ENCODE measurements at places on chromosomes 16 and 17.

DNA sequence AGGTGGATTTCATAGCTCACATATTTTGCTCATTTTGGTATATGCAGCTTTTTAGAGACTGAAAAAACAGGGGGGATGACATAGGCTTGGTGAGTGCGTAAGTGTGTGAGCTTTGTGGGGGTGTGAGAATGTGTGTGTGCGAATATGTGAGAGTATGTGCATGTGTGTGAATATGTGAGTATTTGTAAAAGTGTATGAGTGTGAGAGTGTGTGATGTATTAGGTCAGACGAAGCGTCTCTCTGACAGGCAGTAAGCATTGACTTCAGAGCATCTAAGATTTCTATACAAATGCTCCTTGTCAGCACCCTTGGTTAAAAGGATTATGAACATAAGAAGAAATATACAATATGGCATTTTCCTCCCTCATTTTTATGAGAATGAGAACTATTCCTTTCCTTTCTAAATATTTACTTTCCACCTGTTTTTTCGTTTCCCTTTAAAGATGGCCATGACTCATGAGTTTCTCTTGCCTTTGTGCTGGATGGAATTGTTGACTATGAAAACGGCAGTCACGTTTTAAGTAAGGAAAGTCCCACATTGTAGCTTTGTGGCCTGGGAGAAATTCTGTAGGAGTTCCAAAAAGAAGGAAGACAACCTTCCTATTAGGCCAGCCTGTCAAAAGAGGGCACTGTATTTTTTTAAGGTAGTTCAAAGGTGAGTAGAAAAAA lies 276.4 kb downstream of the FOXL1 start:
- DNase-seq = no peak

DNA sequence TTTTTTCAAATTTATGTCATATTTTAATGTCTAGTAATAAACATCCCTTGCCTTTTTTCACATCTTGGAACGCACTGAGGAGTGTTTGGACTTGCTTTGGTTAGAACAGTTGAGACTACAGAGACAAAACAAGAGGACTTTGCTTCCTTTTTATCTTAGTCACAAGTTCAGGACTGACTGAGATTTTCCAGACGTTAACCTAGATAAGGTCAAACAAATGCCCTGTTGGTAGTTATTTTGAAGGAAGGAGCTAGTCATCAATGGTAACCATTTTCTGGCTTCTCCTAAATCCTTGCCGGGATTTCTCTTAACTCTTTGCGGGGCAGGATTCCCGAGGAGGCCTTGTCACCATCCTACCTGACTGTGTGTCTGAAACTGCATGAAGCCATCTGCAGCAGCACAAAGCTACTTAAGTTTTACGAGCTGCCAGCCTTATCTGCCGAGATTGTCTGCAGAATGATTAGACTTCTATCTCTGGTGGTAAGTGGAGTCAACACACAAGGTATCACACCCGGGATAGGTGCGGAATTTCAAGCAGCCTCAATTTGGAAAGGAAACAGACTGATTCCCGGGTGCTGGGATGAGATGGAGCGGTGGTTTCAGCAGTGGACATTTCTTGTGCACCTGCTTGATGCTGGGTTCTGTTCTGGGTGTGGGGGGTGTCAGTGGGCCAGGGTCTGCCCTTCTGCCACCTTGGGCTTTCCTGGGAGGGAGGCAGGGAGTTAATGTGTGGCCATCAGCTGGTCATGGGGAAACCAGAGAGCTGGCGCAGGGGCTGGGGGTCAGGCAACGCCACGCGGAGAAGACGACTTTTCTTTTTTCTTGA lies 48.3 kb downstream of the RNF213 start:
- no peak for DNase-seq

DNA sequence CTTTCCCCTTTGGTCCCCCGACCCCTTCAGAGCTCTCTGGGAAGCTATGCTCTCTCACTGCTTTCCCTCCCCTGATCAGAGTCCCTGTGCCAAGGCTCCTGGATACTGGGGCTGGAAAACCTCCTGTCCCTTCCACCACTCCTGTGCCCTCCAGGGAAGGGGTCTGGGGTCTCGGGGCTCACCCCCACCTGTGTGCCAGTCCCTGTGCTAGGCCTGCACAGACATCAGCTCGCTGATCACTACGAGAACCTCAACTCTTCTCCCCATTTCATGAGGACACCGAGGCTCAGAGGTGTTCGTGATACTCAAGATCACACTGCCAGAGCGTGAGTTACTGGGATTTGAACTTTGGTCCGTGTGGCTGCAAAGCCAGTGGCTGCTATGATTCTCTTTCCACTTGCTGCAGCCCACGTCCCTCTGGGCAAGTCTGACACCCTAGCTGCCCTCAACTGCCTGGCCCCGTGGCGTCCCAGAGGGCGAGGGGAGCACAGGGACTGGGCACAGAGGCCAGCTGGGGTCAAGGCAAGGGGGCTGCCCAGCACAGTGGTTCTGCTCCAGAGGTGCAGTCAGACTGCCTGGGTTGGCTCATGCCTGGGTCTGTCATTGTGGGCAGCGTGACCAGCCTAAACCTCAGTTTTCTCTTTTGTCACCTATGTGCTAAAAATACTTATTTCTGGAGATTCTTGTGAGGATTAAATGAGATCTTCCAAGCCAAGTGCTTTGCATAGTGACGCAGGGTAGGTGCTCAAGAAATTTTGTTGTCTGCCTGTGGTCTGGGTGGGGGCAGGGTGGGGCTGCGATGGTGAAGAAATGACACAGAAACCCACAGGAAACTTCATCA lies 43.8 kb upstream of the TOB1 start:
- no peak for DNase-seq

DNA sequence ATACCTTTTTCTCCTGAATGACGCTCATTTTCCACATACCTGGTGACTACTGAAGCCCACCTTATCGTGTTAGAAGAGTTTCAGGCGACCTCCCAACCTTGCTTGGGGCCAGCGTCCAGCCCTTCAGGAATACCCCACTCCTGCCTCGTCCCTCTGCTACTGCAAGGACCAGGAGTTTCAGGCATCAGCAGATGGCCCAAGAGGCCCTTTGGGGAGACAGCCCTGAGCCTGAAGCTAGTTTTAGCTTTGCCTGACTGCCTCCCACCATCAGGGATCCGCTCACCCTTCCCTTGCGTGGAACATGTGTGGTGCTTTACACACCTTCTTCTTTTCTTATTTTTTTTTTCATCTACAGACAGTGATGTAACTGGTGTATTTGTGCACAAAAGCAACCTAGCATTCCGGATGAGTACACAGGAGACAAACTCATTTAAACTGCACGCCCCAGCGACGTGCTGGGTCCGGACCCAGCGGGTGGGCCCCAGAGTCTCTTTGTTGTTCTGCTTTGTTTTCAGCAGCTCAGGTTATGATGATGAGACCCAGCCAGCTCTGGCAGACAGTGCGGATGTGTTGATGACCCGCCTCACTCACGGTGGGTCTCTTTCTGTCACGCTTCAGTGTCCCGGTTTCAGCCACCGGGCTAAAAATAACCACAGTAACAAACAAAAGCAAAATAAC lies 242.4 kb downstream of the C16orf95 start:
- no peak for DNase-seq

DNA sequence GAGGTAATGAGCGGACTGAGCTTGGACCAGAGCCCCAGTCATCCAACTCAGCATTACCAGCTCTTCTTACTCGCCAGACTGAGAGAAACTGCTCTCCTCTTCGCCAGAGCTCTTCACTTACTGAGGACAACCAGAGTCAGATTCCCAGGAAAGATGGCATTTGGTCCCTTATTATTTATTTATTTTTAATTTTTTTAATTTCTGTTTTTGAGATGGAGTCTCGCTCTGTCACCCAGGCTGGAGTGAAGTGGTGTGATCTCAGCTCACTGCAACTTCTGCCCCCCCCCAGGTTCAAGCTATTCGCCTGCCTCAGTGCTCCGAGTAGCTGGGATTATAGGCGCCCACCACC lies 23.3 kb downstream of the DEXI start:
- DNase-seq = no peak

DNA sequence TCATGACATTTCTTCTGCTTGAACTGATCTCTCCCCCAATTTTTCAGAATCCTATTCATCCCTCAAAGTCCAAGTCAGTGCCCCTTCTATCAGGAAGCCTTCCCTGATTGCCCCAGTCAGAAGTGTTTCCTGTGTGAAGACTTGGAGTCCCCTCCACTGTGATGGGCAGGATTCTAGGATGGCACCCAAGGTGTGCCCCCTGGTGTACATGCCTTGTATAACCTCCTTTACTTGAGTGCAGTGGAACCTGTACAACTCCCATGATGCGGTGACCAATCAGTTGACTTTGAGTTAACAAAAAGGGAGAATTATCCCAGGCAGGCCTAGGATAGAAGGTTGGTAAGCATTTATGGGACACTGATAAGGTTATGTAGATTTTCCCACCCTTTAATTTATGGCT lies 23.4 kb downstream of the MYH13 start:
- no peak for DNase-seq

DNA sequence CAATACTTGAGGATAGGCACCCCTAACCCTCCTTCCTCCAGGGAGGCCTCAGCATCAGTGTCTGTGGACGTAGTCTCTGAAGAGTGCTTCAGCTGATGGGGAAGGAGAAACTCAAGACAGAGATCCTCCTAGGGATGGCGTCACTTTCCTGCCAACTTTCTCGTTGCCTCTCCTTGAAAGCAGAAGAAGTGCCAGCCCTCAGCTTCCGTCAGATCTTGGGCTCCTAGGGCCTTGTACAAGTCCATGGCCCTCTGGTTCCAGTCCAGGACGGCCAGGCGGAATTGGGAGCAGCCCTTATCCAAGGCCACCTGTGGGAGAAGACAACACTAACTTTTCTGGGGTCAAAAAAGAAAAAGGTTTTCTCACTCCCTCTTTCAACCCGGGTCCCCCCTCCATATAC lies 1.3 kb downstream of the SAT2 start:
- no peak for DNase-seq
